ENCODE measurements at places on chromosomes 2 and 18.

GRCh38 chr18:60693426-60693825, 320.9 kb upstream of the MC4R start:
- DNase-seq = no peak

DNA sequence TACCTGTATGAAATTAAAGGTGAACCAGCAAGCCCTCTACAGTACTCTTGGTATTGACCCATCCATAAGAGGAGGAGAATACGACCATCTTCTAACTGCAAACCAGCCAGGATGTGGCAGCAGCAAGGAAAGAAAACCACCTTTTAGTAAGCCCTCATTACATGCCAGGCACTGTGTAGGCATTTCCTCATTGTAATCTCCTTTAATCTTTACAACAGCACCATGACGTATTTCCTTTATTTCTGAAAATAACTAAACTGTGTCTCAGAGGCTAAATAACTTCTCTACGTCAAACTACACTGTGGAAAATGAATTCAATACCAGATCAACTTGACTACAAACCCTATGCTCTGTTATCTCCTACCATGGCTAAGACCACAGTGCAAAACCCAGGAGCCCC, 18.2 kb downstream of the WDR35 start:
- DNase-seq = no peak

- DNase-seq = no peak
These were observed 33.7 kb upstream of the NFE2L2 start for GRCh38 chr2:177298191-177298590.

DNA sequence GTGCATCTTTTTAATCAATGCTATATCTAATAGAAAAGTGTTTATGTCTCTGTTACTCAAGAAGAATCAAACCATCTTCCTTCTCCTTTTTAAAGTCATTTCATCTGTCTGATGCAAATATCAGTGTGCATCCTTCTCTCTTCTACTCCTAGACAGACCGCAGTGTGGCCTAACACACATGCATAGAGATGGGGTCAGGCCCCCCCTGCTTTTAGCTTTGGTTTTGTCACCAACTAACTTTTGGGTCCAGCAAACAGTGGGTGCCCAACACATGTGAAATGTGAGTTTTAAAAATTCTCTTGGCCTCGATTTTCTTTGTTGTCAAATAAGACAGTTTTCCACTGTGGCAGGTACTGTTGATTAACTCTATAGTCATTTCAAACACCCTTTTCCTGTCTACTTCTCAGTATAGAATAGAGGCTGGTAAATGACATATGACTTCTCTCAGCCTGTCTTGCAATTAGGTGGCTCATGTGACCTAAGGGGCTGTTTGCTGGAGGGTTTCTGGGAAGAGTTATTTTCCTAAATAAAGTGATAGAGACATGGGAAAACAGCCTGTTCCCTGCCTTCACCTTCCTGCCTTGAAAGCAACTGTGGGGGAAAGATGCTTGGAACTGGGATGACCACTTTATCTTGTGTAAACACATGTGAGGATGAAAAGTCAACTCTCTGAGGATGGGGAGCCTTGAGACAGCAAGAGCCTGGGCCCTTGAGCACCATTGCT, 65.7 kb upstream of the DARS1 start:
- DNase-seq = no peak

DNA sequence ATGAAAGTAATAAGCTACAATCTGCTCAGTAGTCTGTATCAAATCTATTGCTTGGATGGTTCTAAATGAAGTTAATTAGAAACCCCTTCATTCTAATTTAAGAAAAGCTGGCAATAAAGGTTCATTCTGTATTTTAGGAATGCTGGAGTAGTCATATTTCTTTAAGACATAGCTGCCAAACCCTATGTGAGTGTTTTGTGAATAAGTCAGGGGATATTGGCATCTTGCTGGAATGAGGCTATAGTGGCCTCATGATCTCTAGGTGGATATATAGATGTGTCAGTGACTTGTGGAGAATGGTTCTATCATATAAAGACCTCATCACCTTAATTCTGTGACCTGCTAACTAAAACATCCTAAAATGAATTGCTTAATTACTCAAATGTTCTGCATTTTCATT, 196.3 kb downstream of the PDE1A start:
- no peak for DNase-seq

- DNase-seq = no peak
These were observed 23.5 kb downstream of the HADHB start for GRCh38 chr2:26268213-26268612.

- DNase-seq = no peak
These were observed 30.9 kb downstream of the GAREM1 start for GRCh38 chr18:32439802-32440201.

- no peak for DNase-seq
These were observed 240.8 kb upstream of the PIK3C3 start for GRCh38 chr18:41713969-41714825.

- DNase-seq = no peak
These were observed 170.7 kb upstream of the NRP2 start for GRCh38 chr2:205511641-205512040.

DNA sequence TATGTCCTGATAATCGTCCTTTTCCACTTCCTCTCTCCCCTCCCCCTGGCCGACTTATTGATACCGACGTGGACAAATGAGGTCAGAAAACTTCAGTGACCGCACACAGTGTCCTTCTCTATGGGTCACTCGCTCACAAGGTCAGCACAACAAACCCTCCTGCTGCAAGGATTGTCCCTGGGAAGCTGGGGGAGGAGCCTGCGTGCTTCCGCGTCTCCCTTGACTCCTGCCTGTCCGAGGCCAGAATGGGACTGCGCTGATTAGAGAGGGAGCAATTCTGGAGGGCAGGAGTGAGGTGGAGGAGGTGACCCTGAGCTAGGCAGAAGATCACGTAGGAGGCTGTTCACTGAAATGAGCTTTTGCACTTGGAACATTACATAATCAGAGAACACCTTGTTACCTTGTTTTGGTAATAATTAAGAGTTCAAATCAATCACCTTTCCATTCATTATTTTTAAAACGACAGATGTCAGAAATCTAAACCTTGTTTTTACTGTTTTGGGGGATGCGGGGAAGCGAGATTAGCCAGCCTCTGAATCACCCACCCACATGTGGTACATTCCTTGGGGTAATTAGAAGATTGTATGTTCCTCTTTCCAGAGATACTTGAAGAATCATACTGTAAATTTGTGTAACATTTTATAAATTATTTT, 70.6 kb downstream of the CTAGE1 start:
- DNase-seq = no peak

DNA sequence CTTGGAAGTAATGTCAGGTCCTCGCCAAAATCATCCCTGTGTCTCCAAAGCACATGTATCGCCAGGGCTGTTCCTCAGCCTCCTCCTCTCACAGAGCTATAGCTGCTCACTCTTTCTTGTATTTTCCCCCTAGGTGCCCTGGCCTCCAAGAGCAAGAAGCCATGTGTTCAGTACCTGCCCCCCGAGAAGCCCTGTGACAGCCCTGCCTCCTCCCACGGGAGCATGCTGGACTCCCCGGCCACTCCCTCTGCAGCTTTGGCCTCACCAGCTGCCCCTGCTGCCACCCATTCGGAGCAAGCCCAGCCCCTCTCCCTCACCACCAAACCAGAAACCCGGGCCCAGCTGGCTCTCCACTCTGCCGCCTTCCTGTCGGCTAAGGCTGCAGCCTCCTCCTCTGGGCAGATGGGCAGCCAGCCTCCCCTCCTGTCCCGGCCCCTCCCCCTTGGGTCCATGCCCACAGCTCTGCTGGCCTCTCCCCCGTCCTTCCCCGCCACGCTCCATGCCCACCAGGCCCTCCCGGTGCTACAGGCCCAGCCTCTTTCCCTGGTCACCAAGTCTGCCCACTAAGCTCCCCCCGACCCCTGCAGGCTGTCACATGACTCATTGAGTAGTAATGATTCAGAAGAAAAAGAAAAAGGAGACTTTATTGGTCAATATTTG, 18.8 kb downstream of the TGOLN2 start:
- no peak for DNase-seq

GRCh38 chr2:19336781-19337180, 21.6 kb downstream of the OSR1 start:
- no peak for DNase-seq

DNA sequence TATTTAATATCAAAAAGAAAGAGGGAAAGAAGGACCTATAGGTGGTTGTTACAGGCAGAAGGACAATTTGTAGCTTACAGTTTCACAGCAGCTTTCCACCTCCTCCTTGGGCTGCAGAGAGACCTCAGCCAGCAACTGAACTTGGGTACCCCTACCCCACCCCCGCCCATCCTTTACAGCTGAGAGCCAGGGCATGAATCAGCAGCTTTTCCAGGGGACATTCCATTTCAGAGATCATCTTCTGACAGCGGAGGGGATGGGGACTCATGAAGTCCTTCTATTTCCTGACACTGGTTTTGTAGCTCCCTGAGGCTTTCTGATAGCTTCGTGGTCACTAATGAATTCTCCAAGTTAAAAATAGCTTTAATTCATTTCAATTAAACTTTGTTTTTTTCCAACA, 96.4 kb downstream of the ITGB1BP1 start:
- no peak for DNase-seq

- DNase-seq = no peak
These were observed 106.9 kb downstream of the CDK15 start for GRCh38 chr2:201913201-201913600.

GRCh38 chr2:1101982-1102590, 151.4 kb downstream of the SNTG2 start:
- no peak for DNase-seq

GRCh38 chr2:241613017-241613780, 23.8 kb downstream of the THAP4 start:
- no peak for DNase-seq

GRCh38 chr2:197258580-197258979, 52.0 kb downstream of the ANKRD44 start:
- DNase-seq = no peak

DNA sequence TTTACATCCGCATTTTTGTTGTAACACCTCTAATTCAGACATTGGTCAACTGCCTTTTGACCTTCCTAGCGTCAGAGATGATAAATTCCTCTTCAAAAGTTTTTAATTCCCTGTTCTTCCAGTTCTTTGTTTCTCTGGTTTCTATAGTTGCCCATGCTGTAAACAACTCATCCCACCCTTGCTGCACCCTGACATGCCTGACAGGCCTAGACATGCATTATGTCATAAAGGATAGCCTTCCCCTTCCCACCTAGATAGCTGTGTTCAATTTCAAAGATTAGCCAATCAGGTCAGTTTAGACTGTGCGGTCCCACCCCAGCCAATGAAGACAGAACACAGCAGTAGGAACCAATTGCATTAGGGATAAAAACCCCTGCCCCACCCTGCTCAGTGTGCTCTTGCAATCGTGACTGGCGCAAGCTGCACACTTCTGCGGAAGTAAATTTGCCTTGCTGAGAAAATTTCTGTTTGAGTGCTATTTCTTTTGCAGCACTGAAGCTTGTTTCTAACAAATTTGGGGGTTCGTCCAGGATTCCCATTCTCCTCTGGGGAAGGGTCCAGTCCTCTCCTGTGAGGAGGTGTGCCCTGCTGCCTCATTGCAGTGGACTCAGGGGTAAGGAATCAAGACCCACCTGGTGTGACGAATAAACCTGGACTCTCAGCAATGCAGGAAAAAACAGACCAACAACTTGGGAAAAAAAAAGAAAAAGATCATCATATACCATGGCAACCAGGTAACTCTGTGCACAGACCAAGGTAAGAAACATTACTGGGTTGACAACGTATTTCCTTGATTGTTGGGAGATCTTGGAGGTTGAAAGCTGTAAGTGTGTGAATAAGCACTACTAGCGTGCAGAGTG, 9.1 kb upstream of the SAP130 start:
- no peak for DNase-seq

DNA sequence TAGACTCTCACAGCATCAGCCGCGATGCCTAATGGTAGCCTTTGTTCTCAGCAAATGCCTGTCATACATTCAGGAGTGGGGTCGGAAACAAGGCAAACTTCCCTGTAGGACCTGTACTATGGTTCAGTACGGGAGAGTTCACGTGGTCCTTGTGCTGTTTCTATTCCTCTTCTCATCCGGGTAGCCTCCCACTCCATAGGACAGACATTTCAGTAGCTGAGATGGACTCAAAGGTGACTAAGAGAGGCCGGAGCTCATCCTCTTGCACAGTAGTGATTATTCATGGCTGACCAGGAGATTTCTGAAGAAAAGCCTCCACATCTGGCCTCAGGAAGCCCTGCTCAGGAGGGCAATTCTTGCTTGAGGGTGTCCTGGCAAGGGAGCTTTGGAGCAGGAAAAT, 117.8 kb upstream of the SPRED2 start:
- no peak for DNase-seq

- no peak for DNase-seq
These were observed 81.1 kb upstream of the CD302 start for GRCh38 chr2:159879051-159879604.

DNA sequence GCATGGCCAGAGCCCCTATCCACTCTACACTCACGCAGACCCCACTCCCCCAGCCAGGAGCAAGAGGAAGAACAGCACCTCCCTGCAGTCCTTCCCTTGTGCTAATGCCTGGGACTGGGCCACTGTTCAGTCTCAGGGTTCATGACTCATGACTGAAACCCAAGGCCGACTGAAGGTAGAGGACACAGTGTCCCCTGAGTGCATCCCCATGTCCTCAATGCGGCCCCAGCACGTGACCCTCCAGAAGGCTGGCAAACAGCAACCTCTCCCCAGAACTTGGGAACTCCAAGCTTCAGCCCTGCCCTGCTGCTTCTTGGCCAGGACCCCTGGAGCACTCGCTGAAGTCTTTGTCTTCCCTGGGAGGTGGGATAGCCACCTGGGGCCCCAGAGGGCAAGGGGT, 6.0 kb upstream of the ADRA2B start:
- no peak for DNase-seq

DNA sequence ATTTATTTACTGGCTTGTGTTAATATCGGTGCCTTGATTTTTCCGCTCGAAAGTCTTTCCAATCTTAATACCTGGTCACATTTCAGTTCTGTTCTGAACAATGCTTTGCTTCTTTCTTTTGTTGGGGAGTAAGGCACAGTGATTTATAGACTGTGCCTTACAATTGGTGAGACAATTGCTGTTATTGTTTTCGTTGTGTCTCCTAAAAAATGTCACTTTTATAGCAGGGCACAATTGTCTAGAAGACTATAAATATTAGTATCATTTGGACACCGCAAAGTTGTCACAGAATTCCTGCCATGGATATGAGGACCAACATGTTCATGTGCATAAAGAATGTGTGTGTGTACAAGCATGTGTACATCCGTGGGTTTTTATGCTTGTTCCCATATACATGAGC, 231.9 kb downstream of the INSIG2 start:
- no peak for DNase-seq

GRCh38 chr2:7852546-7852945, 829.3 kb upstream of the ID2 start:
- DNase-seq = no peak

DNA sequence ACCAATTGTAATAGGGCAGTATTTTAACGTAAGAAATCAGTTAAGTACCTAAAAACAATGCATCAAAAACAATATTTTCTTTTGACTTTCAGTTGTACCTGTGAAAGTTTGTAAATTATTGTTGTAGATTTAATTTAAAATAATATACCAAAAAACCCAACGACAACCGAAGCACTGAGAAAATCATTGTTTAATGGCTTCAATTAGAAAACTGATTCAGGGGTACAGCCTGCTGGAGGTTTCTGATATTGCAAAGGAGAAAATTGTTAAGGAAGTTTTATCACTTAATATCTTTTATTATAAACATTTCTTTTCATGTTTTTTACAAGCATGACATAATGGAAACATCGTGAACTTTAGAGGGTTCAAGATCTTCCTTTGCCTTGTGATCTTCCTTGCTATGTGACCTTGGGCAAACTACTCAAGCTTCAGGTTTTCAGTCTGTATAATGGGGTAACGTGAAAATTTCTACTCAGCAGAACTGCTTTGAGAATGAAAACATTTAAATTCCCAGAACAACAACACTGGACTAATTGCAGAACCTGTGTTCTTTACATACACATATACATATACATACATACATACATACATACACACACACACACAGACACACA, 76.3 kb upstream of the GLS start:
- peak; percentile 15 for DNase-seq

Data from NCI-H526 treated with DMSO at 0.1 percent for 48 hours (cell line).